ENCODE measurements at places on chromosomes 5 and 9.
A peak's percentile ranks its signal among the peaks of the same experiment; 100 is the strongest.

DNA sequence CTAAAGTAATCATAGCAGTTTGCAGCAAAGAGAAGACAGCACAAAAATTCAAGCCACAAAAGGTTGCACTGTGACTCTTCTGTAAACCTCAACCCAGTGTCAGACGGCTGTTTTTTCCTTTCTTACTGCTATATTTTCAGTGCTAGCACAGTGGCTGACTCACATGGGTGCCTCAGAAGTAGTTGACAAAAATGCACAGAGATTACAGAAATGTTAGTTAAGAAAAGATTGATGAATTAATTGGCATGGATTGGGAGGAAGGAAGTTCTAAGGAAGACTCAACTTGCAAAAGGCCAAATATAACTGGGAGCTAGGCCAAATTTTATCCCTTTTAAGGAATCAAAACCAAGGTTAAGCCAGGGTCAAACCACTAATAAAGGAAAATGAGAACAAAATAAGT, 43.7 kb upstream of the ITGA1 start:
- DNase-seq: no peak

GRCh38 chr5:143051244-143052058, 281.3 kb downstream of the ARHGAP26 start:
- peak; percentile 65 for DNase-seq

- DNase-seq: no peak
Observed at GRCh38 chr9:107363516-107364152, 80.6 kb downstream of the RAD23B start.

GRCh38 chr9:130664251-130665028, at the start of gene PRDM12:
TSS of gene PRDM12 (plus strand) at chr9:130664594. CDS start at chr9:130664654, 60 bp downstream.
- DNase-seq: no peak

- DNase-seq: peak; percentile 25
Observed at GRCh38 chr5:168039566-168040248, 251.7 kb upstream of the WWC1 start.

DNA sequence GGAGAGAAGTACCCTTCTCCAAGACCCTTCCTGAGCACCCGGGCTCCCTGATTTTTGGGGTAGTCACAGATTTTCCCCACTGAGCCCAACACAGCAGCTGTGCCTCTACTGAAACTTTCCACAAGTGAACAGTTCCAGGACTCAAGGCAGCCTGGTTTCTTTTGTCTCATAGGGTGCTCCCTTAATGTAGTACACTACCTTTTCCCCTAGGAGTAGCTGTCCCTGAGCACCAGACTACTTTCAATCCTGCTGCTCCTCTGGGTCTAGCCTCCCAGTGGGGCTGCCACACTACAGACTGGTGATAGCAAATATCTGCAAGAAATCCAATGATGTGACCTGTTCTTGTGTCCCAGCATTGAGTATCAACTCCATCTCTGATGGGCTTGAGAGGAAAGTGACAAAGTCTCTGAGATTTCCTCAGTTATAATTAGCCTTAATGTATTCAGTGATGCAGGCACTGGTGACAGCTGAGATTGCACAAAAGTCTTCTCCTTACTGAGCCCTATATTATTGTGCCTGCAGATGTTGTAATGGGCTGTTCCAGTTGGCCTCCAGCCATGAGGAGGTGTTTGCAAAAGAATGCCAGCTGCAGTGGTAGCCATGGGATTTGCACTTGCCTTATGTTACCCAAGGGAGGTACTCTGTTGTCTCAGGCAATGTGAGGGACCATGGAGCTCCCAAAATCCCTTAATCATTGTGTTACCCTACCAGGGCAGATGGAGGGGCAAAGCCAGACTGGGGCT, 1802.5 kb downstream of the EFNA5 start:
- no peak for DNase-seq

DNA sequence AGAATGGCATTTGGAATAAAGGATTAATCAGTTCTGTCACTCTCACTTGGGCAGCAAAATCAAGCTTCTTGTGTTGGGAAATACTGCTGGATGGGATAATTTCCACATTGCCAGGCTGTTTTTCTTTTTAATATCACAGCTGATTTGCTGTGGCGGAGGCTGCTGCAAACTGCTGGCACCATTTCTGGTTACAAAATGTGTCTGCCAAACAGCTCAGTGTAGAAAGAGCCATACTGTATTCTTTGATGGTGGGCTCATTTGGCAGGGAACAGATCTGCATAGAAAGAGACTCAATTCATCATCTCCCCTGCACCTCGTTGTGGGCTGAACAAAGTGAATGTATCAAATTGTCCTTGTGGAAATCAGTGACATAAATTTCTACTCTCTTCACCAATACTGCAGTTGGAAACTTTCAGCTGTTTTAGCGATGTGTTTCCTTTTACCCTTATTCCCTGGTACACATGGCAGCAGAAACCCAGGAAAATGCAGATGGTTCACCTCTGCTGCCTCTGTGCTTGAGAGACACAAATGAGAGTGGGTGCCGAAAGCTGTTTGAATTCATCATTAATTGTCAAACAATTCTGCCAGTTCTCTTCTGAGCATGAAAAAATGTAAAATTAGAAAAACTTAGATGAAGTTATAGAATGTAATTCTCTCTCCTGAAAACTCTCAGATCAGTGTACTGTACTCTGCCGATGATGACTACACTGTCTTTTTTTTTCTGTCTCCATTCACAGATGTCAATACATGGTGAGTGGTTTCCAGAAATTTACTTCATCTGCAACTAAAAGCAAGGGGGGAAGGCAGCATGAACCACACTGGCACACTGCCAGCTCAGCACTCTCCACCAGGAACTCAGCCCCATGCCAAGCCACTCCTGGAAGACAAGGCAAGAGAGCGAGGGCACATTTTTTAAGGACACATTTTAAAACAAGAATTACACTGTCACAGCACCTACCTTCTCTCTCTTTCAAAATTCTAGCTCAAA, 75.0 kb downstream of the HMHB1 start:
- no peak for DNase-seq
